Fibroblast of skin of scalp (primary cell): ENCODE measurements at places on chromosomes 7 and 10.
A peak's percentile ranks its signal among the peaks of the same experiment; 100 is the strongest.

GRCh38 chr7:78226059-78226719, 427.6 kb downstream of the PHTF2 start:
- DNase-seq: peak; percentile 58

DNA sequence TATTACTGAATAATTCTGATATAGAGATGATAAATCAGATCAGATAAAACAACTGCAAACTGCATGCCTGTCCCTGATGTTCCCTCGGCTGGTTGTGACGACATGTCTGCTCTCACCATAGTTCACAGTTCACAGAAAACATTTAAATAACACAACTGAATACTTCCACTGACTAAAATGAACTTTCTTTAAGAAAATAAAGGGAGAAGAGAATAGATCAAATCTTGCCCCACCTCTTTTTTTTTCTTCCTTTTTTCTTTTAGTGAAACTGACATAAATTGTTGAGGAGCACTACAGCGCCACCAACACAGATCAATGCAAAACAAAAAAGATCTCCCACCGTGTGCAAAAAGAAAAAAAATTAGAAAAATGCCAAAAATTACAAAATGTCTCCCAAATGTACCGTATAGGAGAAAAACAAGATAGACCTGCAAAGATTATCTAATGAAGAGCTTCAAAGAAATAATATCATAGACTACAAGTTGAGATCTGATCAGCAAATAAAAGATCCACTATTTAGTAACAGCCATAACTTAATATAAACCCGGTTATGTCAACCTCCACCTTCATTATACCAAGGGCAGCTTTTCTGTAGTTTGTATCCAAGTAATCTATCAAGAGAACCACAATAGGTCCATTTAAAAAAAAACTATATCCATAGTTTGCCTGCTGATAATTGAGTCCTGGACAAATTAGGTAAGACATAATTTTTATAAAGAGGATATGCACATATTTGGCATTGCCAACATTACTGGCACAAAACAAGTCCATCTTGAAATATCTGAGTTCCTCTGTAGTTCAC, 30.7 kb upstream of the EPC1 start:
- DNase-seq: peak; percentile 59

- DNase-seq: no peak
These were observed 134.9 kb downstream of the AOAH start for GRCh38 chr7:36589391-36589790.

GRCh38 chr7:28575241-28575643, 162.9 kb downstream of the CREB5 start:
- DNase-seq: peak; percentile 41

DNA sequence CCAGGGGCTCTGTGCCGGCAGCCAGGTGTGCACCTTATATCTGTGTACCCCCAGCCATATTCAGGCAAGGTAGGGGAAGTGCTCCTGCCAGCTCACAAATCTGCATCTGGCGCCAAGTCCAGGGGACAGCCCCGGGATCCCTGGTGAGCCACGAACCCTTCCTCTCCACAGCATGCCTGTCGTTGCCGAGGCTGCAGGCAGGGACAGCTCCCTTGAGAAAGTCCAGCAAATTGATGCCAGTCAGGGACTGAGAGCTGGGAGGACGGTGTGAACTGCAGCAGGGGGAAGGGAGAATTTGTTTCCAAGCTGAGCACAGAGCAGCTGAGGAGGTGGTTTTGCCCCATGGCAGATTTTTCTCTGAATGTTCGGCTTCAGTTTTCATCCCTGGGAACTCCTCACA, 919 bp downstream of the PLA2G12B start:
- DNase-seq: no peak

- peak; percentile 24 for DNase-seq
These were observed 273.9 kb upstream of the NFE2L3 start for GRCh38 chr7:25877802-25878789.

GRCh38 chr10:25261558-25261957, 86.8 kb downstream of the GPR158 start:
- DNase-seq: no peak

- DNase-seq: peak; percentile 18
These were observed 319.4 kb upstream of the FZD8 start for GRCh38 chr10:35961501-35961900.

DNA sequence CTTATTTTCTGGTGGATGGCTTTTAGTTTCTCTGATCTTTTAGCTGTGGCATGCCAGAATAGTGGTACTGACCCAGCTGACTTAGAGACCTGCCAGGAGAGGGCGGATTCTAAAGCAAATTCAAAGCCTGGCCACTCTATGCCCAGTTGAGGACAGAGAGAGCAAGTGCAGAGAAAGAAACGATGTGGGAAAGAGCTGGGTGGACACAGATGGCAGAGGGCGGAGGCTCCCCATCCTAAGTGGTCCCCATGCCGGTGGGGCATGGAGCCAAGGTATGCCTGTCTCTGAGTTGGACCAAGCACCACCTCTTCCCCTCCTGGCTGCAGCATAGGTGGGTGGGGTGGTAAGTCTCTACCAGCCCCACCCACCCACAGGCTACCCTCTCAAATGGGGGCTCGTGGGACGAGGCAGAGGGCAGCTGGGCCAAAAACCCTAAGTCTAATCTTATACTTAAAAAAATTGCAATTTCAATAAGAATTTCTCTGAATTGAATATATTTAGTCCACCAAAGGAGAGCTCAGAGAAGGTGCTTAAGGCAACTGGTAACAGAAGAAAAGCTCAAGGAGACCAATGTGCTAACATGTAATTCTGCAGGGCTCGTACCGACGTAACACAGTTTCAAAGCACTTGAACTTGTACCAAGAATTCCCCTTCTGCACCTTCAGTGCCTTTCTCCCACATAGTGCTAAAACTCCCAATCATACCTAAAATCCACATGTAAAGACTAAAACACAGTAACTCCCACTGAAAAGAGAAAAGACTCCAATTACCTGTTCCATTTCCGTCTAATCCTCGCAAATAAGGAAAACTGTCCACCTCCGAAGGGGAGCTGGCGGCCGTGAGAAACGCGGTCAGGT, 85.7 kb upstream of the NMT2 start:
- no peak for DNase-seq

- no peak for DNase-seq
These were observed 186.7 kb upstream of the LYZL2 start for GRCh38 chr10:30816159-30816819.

DNA sequence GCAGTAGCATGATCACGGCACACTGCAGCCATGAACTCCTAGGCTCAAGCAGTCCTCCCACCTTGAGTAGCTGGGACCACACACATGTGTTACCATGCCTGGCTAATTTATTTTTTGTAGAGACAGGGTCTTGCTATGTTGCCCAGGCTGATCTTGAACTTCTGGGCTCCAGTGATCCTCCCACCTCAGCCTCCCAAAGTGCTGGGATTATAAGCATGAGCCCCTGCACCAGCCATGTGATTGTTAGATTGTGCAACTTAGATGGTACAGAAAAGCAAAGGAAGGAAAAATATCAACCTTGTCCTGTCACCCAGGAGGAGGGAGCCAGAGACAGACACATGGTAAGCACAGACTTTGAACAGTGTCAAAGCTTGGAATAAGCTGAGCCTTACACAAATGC, 73.5 kb downstream of the CCNY start:
- no peak for DNase-seq
